ENCODE measurements at places on chromosomes 1 and 21.

- no peak for DNase-seq
- no peaks in the 10 kb centered on the region for H3K27me3 ChIP-seq
- no peak overlapping the region for H3K4me3 ChIP-seq
- no peak overlapping the region for H3K27ac ChIP-seq
Observed at GRCh38 chr21:39087238-39088030, 95.8 kb downstream of the PSMG1 start.

- DNase-seq, result no peak
- H3K4me1 ChIP-seq, result no peaks in the 10 kb centered on the region
- H3K36me3 ChIP-seq, result no peaks in the 10 kb centered on the region
- peaks cover 6% of the 10 kb centered on the region for H3K27me3 ChIP-seq
- H3K27ac ChIP-seq, result no peak overlapping the region
Observed at GRCh38 chr21:38400195-38400919, 97.9 kb downstream of the ERG start.

- H3K4me3 ChIP-seq, result no peak overlapping the region
- H3K36me3 ChIP-seq, result no peaks in the 10 kb centered on the region
- H3K27me3 ChIP-seq, result peaks cover 33% of the 10 kb centered on the region
- H3K27ac ChIP-seq, result no peak overlapping the region
Observed at GRCh38 chr1:6418668-6419396, 887 bp downstream of the HES2 start.

DNA sequence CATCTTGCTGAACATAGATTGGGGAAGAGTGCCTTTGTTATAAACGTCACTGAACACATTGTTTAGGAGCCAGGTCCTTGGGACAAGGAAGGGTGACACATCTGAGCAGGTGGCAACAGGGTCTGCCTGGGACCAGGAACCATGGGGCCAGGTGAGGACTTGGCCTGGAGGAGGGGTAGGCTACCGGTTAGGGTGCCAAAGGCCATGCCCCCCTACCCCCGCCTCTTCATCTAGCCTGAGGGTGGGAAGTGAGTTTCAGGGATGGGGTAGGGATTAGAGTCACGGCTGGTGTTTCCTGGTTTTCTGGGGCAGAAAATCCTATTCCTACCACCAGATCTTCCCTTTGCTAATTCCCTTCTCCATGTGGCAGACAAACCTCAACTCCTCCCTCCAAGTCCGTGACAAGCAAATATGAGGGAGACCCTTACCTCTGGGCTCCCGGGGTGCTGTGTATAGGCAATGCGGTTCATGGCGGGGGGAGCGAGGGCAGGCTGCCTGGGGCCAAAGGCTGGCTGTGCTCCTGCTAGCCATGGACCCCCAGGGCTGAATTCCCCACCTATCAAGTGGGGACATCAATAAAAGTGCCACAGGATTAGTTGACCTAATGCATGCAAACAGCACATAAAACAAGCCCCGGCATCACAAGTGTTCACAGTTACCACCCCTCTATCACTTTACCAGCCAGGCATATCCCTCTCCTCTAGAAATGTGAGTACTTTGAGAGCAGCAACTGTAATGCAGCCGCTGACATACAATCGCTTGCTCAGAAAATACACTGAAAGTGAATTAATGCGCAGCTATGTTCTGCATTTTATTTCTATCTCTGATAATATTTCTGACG, 14.5 kb downstream of the CD247 start:
- peak; percentile 54 for DNase-seq
- H3K36me3 ChIP-seq, result no peaks in the 10 kb centered on the region
- H3K4me3 ChIP-seq, result peak overlapping the region; percentile 17
- peaks cover 32% of the 10 kb centered on the region for H3K4me1 ChIP-seq

GRCh38 chr1:181160998-181161870, 72.7 kb downstream of the IER5 start:
- no peak overlapping the region for H3K4me3 ChIP-seq
- H3K27me3 ChIP-seq, result no peaks in the 10 kb centered on the region
- peak overlapping the region; percentile 19 for H3K27ac ChIP-seq
- DNase-seq, result peak; percentile 74

DNA sequence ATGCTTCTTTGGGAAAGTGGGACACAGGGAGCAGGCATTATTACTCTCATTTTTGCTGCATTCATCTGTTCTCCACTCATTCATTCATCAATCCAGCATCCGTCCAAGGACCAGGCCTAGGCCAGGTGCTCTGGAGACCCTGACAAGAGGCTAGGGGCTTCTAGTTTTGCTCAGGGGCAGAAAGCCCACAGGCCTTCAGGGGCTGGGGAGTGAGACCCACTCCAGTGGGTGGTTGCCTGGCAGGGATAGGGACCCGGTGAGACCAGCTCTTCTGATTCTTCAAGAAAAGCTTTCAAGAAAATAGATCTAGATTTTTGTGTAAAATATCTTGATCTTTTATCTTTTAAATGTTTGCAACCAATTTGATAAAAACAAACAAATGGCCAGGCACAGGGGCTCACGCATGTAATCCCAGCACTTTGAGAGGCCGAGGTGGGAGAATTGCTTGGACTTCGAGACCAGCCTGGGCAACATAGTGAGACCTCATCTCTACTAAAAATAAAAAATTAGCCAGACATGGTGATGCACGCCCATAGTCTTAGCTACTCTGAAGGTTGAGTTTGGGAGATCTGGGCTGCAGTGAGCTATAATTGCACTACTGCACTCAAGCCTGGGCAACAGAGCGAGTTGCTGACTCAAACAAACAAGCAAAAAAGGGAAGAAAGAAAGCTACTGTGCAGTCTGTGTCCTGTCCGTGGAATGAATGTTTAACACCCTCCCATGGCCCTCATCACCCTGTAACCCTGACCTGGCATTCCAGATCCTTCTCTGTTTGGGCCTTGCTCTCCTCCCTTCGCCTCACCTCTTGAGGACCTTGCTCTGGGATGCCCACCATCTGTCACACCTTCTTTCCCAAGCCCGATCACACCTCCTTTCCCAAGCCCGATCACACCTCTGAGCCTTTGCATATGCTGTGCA, 17.3 kb upstream of the LRP8 start:
- H3K4me3 ChIP-seq, result no peak overlapping the region
- no peaks in the 10 kb centered on the region for H3K36me3 ChIP-seq
- H3K4me1 ChIP-seq, result no peaks in the 10 kb centered on the region

DNA sequence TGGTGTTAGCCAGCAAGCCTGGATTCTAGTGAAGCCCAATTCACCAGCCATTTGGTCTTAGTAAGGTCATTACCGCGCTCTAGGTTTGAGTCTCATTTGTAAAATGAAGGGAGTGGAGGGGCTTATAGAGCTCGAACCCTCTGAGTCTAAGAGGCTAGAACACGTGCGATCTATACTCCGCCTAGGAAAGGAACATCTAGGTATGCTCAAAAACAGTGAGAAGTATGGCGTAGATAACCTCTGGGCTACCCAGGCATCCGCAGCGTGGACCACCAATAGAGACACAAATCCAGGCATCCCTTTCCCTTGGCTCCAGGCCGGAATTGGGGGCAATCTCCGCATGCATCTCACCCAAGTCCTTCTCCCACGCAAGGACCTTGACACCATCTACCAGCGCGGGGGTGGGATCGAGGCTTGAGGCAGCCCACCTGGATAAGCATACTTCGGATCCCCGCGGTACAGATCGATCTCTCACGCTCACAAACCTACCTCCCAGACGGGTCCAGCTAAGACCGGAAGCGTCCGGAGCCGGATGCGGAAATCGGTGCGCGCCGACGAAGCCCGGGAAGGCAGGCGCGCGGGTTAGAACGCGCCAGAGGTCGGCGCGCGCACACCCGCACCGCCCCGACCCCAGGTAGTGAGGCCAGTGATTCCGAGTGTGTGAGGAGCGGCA, at the start of gene METTL25B:
METTL25B (plus strand) TSS at position 544 of the 673 bp plus-strand sequence. CDS start 636 bp downstream, outside the sequence.
- peak within 1 kb of the TSS; percentile 51 for H3K27ac ChIP-seq
- H3K4me3 ChIP-seq, result peak within 1 kb of the TSS; percentile 79
- peaks cover 26% of the 10 kb centered on the region for H3K36me3 ChIP-seq
- peaks cover 12% of the 10 kb centered on the region for H3K4me1 ChIP-seq
- no peaks in the 10 kb centered on the region for H3K27me3 ChIP-seq

- DNase-seq, result no peak
- H3K27me3 ChIP-seq, result no peaks in the 10 kb centered on the region
- peaks cover 9% of the 10 kb centered on the region for H3K36me3 ChIP-seq
- no peak overlapping the region for H3K4me3 ChIP-seq
- no peaks in the 10 kb centered on the region for H3K4me1 ChIP-seq
Observed at GRCh38 chr1:162709870-162710269, 77.6 kb downstream of the DDR2 start.

All from SJCRH30 (cell line).